Cortex of kidney (tissue), 1 donor: ENCODE measurements at places on chromosomes 4 and X.

- DNase-seq: no peak
These were observed 49.2 kb downstream of the ENOPH1 start for GRCh38 chr4:82479562-82479961.

- DNase-seq: no peak
These were observed 856.7 kb upstream of the PRKX start for GRCh38 chrX:4570151-4570550.

GRCh38 chr4:165293061-165293460 lies 34.4 kb upstream of the MSMO1 start:
- DNase-seq: no peak

GRCh38 chr4:128349921-128350320 lies 62.3 kb upstream of the PGRMC2 start:
- no peak for DNase-seq

DNA sequence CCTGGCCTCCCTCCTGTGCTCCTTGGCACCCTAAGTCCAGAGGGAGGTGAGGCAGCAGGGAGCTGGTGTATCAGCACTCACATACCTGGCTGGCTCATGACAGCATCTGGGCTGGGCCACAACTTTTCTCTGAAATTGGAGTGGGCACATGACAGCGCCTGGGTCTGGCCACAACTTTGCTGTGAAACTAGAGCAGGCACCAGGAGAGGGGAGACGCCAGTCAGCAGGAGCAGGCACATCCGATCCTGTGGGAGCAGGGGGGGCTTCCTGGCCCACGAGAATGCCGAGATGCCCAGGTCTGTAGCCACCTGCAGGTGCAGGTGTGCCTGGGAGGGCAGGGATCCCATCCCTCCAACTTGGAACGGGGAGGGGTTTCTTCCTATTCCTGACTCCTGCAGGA lies 69.7 kb upstream of the PPP3CA start:
- DNase-seq: no peak
